ENCODE measurements at places on chromosomes 7 and 10. TPM values are rescaled to one million over a fixed set of nuclear protein-coding genes. Genes with fewer than 3 reads are reported as not detected.

DNA sequence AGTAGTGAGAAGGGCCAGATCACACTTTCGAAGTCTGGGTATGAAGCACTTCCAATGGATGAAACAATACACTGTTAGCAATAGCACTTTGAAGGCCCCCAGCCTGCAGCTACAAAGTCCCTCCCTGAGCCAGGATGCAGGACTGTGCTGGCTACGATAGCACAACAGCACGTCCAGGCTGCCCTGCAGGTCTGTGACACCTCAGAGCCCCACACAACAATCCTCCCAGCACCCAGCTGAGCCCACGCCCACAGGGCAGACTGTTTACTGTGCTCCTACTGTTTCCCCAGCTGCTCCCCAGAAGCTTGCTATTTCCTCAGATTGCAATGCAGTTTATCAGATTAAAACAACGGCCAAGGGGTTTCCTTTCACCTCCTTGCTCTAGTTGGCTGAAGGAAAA, 71.4 kb downstream of the HTR5A start:
- DNase-seq, result no peak

GRCh38 chr7:89165421-89165820, 369.9 kb upstream of the TEX47 start:
- DNase-seq, result no peak

DNA sequence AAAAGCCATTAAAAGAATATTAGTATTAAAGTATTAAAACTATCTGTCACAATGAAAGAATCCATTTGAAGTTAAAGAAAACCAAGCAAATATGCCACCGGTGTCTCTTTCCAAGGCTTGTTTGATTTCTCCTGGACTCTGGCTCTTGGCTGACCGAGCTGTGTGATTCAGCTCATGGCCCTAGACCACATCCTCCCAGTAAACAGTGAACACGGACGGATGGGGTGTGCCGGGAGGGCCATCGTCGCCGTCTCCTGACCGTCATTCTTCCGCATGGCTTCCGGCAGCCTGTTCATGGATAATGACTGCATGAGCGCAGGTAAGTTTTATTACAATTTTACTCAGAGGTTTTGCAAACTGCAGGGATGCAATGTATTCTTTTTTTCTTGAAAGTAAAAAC, 218.5 kb downstream of the DNAJB6 start:
- DNase-seq, result no peak

DNA sequence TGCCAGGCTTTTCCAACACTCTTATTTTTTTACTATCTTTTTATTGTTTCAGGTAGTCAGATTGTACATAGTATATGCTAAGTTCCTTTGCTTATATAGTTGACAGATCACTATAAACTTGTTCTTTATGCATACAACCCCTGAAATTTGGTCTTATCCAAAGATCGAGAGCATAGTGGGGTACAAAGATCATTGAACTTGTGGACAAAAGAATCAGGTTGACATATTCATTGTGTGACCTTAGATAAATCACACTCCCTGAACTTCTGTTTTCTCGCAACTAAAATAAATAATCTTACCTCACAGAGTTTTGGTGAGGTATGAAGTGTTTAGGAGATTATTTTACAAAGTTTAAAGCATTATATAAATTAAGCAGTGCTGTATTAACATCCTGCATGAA, 22.1 kb downstream of the ZNF277 start:
- no peak for DNase-seq

- DNase-seq, result no peak
Measured at GRCh38 chr7:67655168-67655567, 658.5 kb downstream of the TYW1 start.

- no peak for DNase-seq
Measured at GRCh38 chr10:5292196-5292735, 72.5 kb upstream of the UCN3 start.

Gene FZD8
- 42.3 TPM for total RNA-seq

Gene TEX47
- total RNA-seq, result not detected

DNA sequence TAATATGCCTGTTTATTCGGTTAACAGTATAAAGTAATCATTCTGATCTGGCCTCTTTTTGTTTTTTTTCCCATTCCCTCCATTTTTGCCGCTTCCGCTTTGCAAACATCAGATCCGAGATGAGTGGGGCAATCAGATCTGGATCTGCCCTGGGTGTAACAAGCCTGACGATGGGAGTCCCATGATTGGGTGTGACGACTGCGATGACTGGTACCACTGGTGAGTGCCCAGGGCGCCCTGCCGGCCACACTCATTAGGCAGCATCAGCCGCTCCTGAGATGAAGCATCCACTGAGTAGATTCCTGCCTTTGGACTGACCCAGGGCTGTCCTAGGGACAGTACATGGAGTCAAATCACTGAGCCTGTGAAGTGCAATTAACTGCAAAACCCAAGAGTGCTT, 40.9 kb upstream of the GATA3 start:
- DNase-seq, result no peak

GRCh38 chr10:124250506-124250905, 157.1 kb upstream of the CHST15 start:
- no peak for DNase-seq

Gene EXOC4
- 55.7 TPM for total RNA-seq

- no peak for DNase-seq
Measured at GRCh38 chr7:131152766-131153165, 174.9 kb upstream of the MKLN1 start.

Gene FMC1
- 7.5 TPM for total RNA-seq

DNA sequence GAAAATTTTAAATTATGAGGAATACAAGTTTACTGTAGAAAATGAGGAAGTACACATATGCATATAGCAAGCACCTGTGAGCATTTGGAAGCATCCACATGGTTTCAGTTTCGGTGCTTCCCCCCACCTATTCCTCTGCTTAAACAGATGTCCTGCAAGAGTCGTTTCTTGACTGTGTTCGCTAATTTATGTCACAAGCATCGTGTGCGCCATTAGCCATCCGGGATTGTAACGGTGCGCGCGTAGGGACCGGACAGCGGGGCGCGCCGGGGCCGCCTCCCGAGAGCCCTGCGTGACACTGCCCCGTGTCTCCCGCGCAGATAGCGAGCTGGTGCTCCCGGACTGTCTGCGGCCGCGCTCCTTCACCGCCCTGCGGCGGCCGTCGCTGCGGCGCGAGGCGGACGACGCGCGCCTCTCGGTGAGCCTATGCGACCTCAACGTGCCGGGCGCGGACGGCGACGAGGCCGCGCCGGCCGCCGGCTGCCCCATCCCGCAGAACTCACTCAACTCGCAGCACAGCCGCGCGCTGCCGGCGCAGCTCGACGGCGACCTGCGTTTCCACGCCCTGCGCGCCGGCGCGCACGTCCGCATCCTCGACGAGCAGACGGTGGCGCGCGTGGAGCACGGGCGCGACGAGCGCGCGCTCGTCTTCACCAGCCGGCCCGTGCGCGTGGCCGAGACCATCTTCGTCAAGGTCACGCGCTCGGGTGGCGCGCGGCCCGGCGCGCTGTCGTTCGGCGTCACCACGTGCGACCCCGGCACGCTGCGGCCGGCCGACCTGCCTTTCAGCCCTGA, 90.9 kb downstream of the NEURL1 start:
- DNase-seq, result no peak

GRCh38 chr10:1643161-1643907, 94.0 kb downstream of the ADARB2 start:
- DNase-seq, result no peak

- no peak for DNase-seq
Measured at GRCh38 chr7:50210706-50211115, 93.8 kb upstream of the IKZF1 start.

- no peak for DNase-seq
Measured at GRCh38 chr10:60271319-60272040, 118.2 kb downstream of the ANK3 start.

Gene RFC2
- 17.6 TPM for total RNA-seq
